ENCODE measurements at places on chromosomes 1 and 21.

- no peak for DNase-seq
These were observed 24.2 kb upstream of the ABCB10 start for GRCh38 chr1:229582715-229583114.

- DNase-seq, result no peak
These were observed 34.1 kb upstream of the COL11A1 start for GRCh38 chr1:103142461-103142860.

GRCh38 chr1:98232678-98233077 is 311.8 kb upstream of the DPYD start:
- no peak for DNase-seq

- no peak for DNase-seq
These were observed 1.2 kb upstream of the NCMAP start for GRCh38 chr1:24554714-24555113.

GRCh38 chr1:204343802-204344201 is 15.9 kb downstream of the PLEKHA6 start:
- DNase-seq, result no peak

DNA sequence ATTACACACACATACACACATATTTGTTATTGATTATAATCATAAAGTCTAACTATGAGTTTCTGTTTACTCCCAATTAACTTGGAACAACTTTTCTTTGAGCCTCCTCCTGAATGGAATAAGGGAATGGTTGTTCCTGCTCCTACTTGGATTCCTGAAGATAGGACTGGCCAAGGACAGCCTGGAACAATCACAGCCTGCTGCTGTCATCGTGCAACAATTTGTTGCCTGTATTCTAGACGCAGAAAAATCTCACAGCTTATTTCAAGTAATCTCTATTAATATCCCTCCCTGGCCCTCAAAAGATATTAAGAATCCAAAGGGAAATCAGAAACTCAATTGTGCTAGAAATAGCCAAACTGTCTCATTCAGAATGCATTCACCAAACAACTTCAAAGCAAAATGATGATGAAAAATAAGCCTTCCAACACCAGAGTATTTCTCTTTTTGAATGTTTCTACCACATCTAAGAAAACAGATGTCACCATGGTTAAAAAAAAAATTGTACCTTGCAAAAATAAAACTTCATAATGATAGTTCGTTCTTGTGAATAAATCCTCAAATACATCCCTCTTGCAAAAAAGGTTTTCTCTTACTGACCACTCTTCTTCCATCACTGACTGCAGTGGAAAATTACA is 30.9 kb downstream of the RCAN1 start:
- no peak for DNase-seq

DNA sequence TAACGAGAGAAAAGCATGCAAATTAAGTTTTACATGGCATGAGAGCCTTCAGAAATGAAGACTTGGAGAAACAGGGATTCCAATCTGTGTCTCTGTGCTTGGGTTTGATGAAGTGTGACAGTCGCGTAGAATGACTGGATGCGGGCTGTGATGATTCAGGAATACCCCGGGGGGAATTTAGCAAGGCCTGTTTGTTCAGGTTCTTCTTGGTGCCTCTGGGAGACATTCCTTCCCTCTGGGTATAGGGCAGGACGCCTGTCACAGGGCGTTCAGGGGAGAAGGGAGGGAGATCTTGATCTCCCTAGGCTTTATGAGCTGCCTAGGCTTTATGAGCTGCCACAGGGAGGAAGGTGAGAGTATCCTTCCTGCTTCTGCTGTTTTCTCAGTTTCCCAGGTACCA is 36.6 kb downstream of the DOP1B start:
- no peak for DNase-seq

DNA sequence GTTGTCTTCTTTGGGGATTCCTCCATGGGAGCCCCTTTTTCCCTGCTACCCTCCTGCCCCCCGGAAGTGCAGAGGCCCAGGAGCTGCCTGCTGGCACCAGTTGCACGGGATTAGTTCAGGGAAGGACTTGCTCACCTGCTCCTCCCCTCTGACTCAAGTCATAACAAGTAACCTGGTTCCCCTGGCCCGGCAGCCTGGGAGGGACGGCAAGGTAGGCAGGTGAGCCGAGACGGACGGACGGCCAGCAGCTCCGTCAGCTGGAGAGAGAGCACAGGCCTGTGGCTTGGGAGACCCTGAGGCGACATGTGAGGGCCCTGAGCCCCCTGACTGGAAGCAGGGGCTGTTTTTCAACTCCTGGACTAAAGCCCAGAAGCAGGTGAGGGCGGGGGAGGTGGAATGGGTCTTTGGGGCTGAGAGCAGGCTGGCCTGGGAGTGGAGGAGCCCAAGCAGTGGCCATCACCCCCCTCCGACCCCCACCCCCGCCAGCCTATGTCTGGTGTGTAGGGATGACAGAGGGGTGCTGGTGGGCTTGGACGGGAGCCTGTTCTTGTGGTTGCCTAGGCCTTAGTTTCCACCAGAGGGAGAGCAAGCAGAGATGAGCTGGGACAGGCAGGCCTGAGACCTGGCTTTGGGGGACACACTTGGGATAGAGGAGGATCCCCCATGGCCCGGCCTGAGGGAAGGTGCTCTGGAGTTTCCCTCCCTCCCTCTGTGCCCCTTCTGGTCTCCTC is at the start of gene INAVA:
TSS of gene INAVA (plus strand) at position 189 of the 731 bp plus-strand sequence. CDS start 3,501 bp downstream, outside the sequence.
- no peak for DNase-seq

DNA sequence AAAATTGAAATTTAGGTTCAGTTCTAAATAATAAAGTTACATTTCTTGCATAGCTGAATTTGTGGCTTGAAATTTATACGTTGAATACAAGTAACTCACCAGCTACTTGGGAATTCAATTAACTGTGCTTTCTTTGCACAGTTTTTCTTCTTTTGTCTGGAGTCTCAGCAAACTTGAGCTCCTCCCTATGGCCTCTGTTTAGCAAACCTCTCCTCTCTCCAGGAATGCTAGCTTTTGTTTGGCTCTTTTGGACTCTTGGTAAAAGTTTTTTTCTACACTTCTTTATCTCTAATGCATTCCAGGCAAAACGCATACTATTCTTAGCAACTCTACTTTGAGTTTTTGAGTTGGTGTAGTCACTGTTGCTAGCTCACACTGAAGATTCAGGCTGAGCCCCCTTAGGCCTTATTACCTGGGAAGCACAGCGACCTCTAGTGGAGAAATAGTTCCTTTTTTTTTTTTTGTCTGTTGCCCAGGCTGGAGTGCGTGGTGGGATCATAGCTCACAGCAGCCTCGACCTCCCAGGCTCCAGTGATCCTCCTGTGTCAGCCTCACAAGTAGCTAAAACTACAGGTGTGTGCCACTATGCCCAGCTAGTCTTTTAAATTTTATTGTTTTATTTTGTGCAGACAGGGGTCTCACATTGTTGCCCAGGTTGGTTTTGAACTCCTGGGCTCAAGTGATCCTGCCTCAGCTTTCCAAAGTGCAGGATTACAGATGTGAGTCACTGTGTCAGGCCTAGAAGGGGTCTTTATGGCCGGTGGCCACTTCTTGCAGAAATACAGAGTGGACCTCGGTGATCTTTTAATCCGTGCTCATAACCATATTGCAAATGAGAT is 61.7 kb downstream of the CASQ2 start:
- DNase-seq, result no peak

DNA sequence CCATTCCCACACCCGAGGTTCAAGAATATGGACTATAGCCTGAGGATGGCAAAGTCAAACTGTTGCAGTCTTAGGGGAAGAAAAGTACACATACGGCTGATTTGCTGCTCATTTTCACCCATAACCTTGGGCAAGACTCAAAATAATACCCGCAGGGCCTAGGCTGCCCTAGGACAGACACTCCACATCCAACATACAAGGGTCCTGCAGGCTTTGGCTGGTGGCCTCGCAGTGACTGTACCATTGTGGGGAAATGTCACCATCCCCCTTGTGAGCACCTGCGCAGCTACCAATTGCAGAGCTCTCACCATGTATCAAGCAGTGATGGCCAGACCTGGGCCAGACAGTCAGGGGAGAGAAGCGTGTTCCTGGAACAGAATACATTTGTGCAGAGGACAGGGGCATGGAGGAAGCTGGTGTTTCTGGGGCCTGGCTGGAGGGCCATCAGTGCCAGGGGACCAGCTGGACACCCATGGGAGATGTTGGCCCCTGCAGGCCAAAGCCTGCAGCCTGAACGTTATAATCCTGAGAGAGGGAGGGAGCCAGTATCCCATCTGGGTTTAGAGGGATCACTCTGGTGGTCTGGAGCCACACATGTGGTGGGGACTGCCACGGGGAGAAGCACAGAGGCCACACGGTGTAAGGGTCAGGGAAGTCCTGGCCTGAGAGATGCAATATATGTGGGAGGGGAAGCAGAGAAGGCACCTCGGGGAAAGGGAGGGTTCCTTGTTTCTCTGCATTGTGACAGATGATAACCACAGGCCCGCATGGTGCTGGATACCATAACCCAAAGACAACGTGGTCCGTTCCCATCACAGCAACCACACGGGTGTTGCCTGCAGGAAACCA is 101.2 kb downstream of the GLIS1 start:
- DNase-seq, result peak; percentile 8

DNA sequence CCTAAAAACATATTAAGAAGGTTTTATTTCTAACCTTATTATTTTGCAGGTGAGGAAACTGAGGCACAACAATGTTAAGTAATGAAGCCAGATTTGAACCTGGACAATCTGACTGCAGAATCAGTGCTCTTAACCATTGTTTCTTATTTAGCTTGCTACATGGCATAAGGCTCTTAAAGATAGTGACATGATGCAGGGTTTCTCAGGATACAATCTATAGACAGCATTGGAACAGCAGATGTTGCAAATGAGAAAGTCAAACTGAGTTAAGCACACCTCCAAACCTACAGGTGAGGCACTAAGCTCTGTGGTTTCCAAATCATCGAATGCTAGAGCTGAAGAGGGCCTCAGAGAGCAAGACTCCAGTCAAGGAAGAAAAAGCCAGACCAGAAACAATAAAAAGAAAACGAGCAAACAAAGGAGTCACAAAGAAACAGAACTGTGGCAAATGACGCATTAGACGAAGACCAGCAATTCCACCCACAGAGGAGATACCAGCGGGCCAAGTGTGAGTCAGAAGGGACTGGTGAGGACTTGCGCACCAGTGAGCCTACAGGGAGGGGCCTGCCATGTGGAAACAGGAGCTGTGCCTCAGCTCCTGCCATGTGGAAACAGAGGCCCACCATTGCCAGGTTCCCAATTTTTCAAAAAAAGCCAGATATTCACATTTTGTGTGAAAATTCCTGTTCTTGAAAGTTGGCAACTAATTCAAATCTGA is 14.4 kb downstream of the CD58 start:
- peak; percentile 64 for DNase-seq

DNA sequence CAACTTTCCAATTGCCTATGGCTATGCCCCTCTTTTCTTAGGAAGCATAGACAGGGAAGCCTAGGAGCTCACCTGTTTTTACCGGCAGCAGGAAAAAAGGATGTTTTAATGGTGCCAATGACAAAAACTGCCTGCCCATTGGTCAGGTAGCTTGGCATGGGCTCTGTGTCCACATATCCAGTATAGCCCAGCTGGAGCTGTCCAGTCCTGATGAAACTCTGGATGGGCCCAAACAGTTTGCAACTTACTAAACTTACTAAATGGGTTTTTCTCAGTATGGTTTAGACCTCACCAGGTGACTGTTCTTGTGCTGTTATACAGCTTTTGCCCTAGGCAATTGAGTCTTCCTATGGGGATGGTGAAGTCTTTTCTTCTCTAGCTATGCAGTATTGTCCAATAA is 711.2 kb downstream of the AMY1C start:
- DNase-seq, result no peak

All from activated CD4-positive, CD25-positive, alpha-beta regulatory T cell treated with anti-CD3 and anti-CD28 coated beads, Interleukin-2, amount 50 U/mL, for 72 hours (primary cell).